ENCODE measurements at places on chromosomes 6 and 20.

DNA sequence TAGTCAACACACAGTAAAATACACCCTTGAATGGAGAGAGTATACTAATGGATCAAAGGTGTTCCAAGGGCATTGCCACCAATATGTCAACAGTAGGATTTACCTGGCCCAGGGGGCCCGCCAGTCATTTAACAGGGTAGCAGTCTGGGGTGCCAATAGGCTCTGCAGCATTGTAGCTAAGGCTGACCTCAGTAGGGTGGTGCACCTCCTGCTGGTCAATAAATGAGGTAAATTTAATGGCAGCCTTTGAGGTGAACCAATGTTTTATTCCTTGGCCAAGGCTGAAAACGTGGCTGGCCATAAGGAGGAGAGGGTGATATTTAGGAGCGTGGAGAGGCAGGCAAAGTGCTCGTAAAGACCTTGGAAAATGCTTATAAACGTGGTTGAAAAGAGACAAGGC lies 147.2 kb downstream of the RPS12 start:
- no peak for DNase-seq

- DNase-seq, result no peak
Observed at GRCh38 chr20:40887105-40887504, 141.5 kb upstream of the TOP1 start.

GRCh38 chr20:56801971-56802755 lies 173.1 kb downstream of the TFAP2C start:
- DNase-seq, result no peak

- DNase-seq, result no peak
Observed at GRCh38 chr6:168575346-168576098, 134.5 kb downstream of the SMOC2 start.

DNA sequence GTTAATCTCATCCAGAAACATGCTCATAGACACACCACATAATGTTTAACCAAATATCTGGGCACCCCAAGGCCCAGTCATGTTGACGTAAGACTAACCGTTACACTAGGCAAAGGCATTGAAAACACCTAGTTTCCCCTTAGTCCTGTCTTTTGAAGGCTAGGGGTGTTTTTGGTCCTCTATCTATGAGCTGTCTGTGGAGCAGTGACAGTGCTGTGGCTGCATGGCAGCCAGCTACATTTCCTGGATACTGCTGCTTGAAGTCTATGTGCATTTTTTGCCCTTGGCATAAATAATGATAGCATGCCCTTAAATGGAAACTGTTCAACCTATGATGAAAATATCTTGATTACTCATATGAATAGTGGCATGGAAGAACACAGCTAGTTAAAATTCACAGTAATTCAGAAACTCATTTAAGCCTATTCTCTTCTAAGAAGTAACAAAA lies 18.6 kb downstream of the FARS2 start:
- no peak for DNase-seq

DNA sequence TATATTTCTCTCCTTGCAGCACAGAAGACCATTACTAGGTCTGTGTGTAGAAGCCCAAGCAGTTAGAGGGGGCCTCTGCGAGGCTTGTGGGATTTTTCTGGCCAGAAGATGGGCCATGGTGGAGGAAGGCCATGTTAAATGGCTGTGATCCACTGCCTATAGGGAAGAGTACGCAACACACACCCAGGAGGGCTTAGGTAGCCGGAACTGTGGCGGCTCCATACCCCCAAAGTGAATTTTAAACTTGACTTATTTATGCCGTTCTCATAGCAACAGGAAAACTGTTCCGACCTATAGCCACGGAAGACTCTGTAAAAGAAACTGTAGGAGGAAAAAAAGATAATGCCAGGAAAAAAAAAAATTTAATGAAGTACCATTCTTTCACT lies 69.5 kb downstream of the SLX4IP start:
- no peak for DNase-seq

All from activated T-helper 1 cell treated with Interleukin-2 at 50 U/mL for 16 hours (primary cell).